ENCODE measurements at places on chromosomes 16 and 17.

DNA sequence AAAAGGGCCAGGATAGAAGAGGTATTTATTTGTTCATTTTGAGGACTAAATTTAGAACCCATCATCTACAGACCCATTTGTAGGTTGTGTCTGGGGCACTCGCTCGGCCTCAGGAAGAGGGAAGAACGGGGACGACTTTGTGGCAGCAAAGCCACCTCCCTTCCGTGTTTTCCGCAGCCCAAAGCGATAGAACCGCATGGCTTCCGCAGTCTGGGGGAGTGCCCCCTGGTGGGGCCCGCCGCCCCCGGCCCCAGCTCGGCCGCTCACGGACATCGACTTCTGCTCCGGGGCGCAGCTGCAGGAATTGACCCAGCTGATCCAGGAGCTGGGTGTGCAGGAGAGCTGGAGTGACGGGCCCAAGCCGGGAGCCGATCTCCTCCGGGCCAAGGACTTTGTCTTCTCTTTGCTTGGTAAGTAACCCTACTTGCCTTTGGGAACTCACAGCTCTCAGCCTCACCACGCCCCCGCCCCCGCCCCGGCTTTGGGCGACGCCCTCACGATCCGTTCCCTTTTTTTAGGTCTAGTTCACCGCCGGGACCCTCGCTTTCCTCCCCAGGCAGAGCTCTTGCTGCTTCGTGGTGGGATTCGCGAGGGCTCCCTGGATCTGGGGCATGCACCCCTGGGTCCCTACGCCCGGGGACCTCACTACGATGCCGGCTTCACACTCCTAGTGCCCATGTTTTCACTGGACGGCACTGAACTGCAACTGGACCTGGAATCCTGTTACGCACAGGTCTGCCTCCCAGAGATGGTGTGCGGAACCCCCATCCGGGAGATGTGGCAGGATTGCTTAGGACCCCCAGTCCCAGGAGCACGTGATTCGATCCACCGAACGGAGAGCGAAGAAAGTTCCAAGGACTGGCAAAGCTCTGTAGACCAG, 681 bp downstream of the TMEM102 start:
- DNase-seq: peak; percentile 49

GRCh38 chr17:43839670-43840108, 6.7 kb upstream of the MPP3 start:
- peak; percentile 73 for DNase-seq

GRCh38 chr17:31272236-31272635, 24.8 kb downstream of the OMG start:
- no peak for DNase-seq

GRCh38 chr16:11992586-11993524, 16.3 kb downstream of the SNX29 start:
- no peak for DNase-seq

DNA sequence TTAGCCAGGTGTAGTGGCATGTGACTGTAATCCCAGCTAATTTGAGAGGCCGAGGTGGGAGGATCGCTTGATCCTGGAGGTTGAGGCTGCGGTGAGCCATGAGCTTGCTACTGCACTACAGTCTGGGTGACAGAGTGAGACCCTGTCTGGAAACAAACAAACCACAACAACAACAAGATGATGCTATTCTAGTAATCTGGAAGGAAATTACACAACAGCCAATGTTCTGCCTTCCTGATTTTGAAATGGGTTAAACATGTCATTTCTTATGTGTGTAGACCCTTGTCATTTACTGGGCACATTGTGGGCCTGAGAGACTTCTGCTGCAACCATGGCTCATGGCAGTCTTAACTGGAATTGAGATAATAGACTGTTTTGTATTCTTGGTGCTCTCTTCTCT, 5.9 kb downstream of the COQ7 start:
- no peak for DNase-seq

GRCh38 chr17:68029512-68030215, 5.9 kb upstream of the KPNA2 start:
- DNase-seq: no peak

GRCh38 chr17:44911133-44912001, 3.9 kb downstream of the GFAP start:
- DNase-seq: peak; percentile 85

DNA sequence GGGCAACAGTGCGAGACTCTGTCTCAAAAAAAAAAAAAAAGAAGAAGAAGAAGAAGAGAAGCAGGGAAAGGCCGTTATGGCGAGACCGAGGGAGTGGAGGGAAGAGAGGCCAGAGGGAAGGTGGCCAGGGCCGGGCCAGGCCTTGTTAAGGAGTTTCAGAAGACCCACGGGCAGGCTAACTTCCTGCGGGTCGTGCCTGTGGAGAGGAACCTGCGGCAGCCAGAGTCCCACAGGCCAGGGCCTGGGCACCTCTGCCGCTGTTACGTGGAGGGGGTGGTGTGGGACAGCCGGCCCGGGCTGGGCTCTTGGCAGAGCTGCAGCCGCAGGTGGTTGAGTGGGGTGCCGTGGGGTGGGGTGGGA, 5.4 kb downstream of the WDR81 start:
- no peak for DNase-seq
